Stimulated activated CD8-positive, alpha-beta memory T cell treated with anti-CD3 and anti-CD28 coated beads, Interleukin-15, amount 100 ng/mL, for 24 hours (primary cell): ENCODE measurements at places on chromosomes 2 and 18.

GRCh38 chr2:129923265-129924091 is 56.0 kb upstream of the RAB6C start:
- no peak for DNase-seq

DNA sequence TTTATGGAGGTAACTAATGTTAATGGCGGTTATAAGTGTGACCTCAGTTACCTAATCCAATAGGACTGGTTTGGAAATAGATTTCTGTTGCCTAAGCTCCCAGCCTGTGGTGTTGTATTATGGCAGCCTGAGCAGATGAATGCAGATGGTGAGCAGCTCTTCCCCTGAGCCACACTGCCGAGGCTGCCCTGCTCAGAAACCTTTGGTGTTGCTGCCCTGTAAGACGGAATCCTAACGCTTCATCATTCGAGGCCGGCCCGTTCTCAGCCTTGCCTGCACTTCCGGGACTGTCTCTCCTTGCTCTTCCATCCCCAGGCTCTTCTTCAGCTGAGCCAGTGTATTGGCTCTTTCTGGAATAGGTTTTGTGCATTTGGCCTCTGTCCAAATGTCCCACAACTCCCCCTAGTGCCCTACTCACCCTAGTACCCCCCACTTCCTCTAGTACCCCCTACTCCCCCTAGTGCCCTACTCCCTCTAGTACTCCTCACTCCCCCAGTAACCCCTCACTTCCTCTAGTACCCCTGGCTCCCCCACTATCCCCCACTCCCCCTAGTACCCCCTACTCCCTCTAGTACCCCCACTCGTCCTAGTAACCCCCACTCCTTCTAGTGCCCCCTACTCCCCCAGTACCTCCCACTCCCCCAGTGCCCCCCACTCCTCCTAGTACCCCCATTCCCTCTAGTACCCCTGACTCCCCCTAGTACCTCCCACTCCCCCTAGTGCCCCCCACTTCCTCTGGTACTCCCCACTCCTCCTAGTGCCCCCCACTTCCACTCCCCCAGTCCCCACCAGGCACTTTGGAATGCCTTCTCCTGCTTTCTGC is 106.0 kb upstream of the TAF1B start:
- DNase-seq: no peak

GRCh38 chr2:160406591-160407392 is 86.8 kb downstream of the RBMS1 start:
- DNase-seq: peak; percentile 29

- no peak for DNase-seq
Observed at GRCh38 chr2:197920088-197920487, 115.7 kb downstream of the PLCL1 start.

DNA sequence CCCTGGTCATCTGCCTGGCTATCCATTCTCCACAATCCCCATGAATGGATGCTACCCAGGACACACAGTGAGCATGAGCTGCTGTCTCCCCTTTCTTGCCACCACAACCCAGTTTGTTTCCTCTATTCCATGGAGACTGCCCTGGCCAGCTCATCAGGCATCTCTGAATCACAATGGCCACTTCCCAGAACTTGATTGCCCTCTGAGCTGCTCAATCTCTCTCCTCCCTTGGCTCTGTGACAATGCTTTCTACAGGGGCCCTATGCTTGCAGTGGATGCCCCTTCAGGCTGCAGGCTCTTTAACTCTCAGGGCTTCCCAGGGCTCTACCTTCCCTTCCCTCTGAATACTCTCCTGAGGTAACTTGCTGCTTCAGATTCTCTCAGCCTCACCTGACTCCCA is 14.4 kb upstream of the SLC4A5 start:
- DNase-seq: no peak

- peak; percentile 16 for DNase-seq
Observed at GRCh38 chr2:64359892-64360657, 93.9 kb upstream of the LGALSL start.

DNA sequence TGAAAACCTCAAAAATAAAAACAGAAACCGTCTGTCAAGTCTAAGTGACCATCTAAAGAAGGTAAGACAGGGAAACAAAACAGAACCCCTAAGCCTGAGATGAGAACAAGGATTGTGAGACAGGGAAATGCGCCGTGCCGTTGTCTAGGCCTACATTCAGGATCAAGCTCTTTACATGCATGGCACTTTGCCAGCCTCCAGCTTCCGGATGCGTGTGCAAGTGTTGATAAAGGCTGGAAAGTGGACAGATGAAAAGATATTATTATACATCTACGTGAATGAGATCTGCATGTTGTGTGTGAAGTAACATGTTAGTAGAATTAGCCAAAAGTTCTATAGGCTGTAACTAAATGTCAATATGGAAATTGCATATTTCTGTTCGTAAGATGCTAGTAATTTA is 28.6 kb upstream of the TMEM87B start:
- no peak for DNase-seq

GRCh38 chr2:186460465-186460864 is 25.6 kb upstream of the ZC3H15 start:
- no peak for DNase-seq

GRCh38 chr18:10851824-10852319 is 297.5 kb downstream of the PIEZO2 start:
- DNase-seq: no peak
